Nasal cavity respiratory epithelium epithelial cell of viscerocranial mucosa (primary cell): ENCODE measurements at places on chromosomes 7 and 10. TPM values are rescaled to one million over a fixed set of nuclear protein-coding genes. Genes with fewer than 3 reads are reported as not detected.

The LDB3 gene
- total RNA-seq, result under 0.01 and 0.07 TPM in 2 replicates

The SPRN gene
- not detected in 2 replicates for total RNA-seq

The ANK3 gene
- total RNA-seq, result 8.5 and 40.4 TPM in 2 replicates

The RNF148 gene
- under 0.01 and 0.21 TPM in 2 replicates for total RNA-seq

The RBP4 gene
- not detected in 2 replicates for total RNA-seq

The SPDYE1 gene
- total RNA-seq, result not detected in 2 replicates

The MKI67 gene
- total RNA-seq, result 0.14 and 0.34 TPM in 2 replicates

The PRPS1L1 gene
- total RNA-seq, result not detected in 2 replicates

The CLCN1 gene
- total RNA-seq, result 0.64 TPM in 1 of 2 replicates, not detected in the other

The TUBB8 gene
- total RNA-seq, result not detected in 2 replicates

The CFTR gene
- 0.93 TPM in 1 of 2 replicates, not detected in the other for total RNA-seq

The CRYGN gene
- total RNA-seq, result 0.14 TPM in 1 of 2 replicates, not detected in the other

The TMEM270 gene
- total RNA-seq, result not detected in 2 replicates

The C7orf57 gene
- total RNA-seq, result 0.21 and 3.4 TPM in 2 replicates

The DGKI gene
- total RNA-seq, result under 0.01 and 1.1 TPM in 2 replicates

The FFAR4 gene
- total RNA-seq, result not detected in 2 replicates

The SH2B2 gene
- total RNA-seq, result 2.4 and 5.1 TPM in 2 replicates

The GOLGA7B gene
- total RNA-seq, result 0.21 and 0.34 TPM in 2 replicates

The CPEB3 gene
- 3.1 and 4.0 TPM in 2 replicates for total RNA-seq

The ELAPOR2 gene
- 2.7 and 10.5 TPM in 2 replicates for total RNA-seq

The TAS2R3 gene
- 1.0 and 7.8 TPM in 2 replicates for total RNA-seq

The RNF32 gene
- total RNA-seq, result 1.1 and 2.1 TPM in 2 replicates

The NFE2L3 gene
- 7.9 and 35.0 TPM in 2 replicates for total RNA-seq

The CPA5 gene
- total RNA-seq, result not detected in 2 replicates
